Prostate gland (tissue), 2 donors: ENCODE measurements at places on chromosomes 7 and 10. TPM values are rescaled to one million over a fixed set of nuclear protein-coding genes. Genes with fewer than 3 reads are reported as not detected.

DNA sequence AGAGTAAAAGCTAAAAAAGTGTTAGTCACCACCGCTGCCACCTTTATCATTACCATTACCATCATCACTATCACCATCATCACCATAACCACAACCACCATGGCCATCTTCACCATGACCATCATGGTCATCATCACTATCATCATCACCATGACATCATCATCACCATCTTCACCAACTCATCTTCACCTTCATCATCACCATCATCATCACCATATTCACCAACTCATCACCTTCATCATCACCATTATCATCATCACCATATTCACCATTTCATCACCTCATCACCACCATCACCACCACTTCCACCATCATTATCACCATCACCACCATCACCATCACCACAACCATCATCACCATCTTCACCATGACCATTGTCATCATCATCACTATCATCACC is 46.5 kb upstream of the PDGFA start:
- no peak for DNase-seq

DNA sequence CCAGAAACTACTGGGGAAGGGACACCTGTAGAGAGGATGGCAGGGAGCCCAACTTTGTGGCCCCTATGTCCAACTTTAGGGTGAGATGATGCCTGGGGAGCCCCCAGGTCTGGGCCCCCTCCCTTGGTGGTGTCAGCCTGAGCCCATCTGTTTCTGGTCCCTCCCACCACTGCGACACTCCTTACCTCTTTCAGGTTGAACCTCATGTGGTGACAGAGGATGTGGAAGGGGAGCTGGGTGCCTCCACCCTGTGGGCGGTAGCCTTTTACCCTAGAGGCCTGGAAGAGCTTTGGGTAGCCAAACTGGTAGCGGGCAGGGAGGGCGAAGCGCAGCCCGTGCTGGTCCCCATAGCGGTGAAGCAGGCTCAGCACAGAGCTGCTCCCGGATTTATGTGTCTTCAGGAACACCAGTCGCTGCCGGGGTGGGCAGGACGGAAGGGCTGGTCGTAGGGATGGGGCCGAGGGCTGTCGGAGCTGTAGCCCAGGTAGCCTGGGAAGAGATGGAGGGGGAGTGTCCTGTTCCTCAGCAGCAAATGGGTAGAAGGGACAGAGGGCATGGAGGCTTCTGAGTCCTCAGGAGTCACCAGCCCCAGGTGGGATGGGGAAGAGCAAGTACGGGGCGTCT is 2.0 kb downstream of the GAL3ST4 start:
- DNase-seq = no peak

The GIMAP6 gene
- total RNA-seq = 15.7 TPM

The CLCN1 gene
- not detected for total RNA-seq

- no peak for DNase-seq
These were observed 236.5 kb downstream of the WDR11 start for GRCh38 chr10:121087688-121088087.

GRCh38 chr7:128361411-128362379 is at the start of gene PRRT4:
TSS of gene PRRT4 (minus strand) at chr7:128361690.
- no peak for DNase-seq

- no peak for DNase-seq
These were observed 764.3 kb downstream of the GRID1 start for GRCh38 chr10:85602306-85602705.

DNA sequence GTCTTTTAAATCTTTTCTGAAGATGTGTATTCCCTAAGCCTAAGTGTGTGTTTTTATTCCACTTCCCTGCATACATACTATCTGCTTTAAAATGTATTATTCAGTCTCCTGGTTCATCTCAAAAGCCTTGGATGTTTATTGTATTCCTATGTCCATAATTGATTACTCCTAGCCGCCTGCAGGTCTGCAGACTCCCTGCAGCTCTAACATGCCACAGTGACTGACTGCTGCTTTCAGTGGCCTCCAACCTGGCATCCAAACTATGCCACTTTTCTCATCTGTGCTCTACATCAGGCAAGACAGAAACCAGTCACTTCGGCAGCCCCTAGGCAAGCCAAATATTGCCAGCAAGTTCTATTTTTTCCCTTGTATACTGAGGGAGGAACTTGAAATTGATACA is 81.7 kb downstream of the ABCA13 start:
- DNase-seq = no peak

The ASIC3 gene
- total RNA-seq = 11.0 TPM

DNA sequence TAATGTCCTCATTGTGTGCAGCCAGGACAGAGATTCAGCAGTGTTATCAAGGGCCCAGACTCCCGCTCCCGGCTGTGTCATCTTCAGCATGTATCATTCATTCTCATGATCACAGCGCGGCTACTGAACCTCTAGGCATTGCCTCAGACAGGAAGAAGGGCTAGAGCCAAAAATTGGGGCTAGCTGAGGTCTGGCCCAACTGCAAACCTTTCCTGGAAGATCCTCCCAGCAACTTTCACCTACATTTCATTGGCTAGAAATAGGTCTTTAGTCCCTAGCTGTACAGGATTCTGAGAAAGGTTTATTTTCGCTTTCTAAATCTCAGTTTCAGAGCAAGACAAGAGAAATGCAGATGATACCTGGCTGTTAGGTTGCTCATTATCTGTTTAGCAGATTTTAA is 81.9 kb downstream of the CREM start:
- no peak for DNase-seq

The TAS2R5 gene
- total RNA-seq = 4.0 TPM

- DNase-seq = no peak
These were observed 49.8 kb upstream of the TMEM273 start for GRCh38 chr10:49237985-49238384.

DNA sequence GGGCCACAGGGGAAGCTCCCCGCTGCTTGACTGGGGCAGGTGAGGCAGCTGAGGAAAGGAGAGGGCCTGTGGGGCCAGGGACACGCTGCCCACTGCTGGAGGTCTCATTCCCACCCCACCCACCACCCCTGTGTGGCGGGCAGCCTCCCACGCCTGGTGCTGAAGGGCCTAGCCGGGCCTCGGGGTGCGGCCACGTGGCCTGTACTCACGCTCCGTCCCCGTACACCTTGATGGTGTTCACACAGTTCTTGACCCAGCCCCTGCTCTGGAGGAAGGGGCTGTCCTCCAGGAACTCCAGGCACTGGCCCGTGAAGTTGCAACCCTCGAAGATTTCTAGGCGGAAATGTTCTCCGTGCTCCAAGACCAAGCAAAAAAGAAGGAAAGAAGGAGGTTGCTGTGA is 4.0 kb downstream of the CRYGN start:
- no peak for DNase-seq

The NHLRC2 gene
- 49.4 TPM for total RNA-seq

The KCP gene
- total RNA-seq = not detected

The TAS2R60 gene
- total RNA-seq = not detected

DNA sequence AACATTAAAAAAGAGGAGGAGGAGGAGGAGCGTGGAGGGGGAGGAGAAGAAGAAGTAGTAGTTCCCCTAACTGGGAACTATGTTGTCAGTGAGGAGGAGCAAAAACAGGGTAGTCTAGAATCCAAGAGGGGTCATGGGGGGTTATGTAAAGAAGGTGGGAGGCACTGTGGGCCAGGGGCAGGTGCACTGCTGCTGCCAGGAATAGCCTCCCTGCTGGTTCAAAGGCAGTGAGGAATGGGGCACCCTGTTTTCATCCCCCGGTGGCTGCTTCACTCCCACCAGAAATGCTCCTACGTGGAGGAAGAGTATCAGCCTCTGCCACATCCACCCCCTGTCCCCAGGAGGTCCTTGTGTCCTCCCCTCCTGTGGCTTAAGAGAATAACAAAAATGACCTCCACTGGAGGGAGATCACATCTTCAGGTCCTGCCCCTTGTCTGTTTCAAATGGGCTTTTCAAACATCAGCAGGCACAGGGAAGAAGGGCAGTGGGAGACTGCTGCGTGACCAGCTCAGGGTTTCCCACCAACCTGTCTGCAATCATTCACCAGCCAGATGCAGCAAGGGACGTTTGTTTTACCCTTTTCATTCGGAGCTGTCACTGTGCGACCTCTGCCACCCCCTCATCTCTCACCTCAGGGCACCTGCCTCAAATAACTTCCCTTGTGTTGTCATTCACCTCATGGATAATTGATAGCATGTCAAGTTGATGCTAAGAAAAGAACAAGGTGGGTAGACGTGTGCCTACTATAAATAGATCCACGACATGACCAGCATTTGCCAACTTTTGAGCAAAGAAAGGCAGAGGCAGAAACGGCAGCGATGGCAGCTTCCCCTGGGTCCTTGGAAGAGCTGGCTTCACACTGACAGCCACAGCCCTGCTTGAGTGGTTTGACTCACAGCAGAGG is 92.6 kb downstream of the DGKI start:
- DNase-seq = no peak

DNA sequence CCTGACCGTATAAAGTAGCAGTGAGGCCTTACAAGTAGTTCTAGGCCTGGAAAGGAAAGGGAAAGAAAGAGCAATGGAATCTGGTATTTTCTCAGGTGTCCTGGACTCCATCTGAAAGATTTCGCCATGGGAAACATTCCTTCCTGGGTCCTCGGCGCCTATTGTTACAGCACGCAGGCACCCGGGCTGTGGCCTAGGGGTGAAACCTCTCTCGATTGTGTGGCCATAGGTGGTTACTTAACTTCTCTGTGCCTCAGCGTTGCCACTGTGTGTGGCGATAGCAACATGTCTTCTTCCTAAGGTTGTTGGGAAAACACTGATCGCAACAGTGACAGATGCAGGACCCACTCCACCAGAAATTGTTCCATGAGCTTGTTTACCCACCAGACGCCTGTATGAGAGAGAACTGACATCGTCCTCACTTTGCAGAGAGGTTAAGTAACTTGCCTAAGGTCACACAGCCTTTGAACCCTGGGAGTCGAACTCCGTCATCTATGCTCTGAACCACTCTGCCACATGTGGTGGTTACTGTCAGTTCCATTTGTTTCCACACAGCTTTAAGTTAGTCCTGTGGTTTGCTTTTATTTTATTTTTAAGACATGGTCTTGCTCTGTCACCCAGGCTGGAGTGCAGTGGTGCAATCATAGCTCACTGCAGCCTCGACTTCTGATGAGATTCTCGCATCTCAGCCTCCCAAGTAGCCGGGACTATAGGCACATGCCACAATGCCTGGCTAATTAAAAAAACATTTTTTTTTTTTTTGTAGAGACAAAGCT is 73.4 kb downstream of the LHPP start:
- DNase-seq = no peak

GRCh38 chr7:30979027-30979426 is 15.3 kb downstream of the GHRHR start:
- DNase-seq = no peak

- DNase-seq = no peak
These were observed 294.5 kb downstream of the AUTS2 start for GRCh38 chr7:69892790-69893189.

DNA sequence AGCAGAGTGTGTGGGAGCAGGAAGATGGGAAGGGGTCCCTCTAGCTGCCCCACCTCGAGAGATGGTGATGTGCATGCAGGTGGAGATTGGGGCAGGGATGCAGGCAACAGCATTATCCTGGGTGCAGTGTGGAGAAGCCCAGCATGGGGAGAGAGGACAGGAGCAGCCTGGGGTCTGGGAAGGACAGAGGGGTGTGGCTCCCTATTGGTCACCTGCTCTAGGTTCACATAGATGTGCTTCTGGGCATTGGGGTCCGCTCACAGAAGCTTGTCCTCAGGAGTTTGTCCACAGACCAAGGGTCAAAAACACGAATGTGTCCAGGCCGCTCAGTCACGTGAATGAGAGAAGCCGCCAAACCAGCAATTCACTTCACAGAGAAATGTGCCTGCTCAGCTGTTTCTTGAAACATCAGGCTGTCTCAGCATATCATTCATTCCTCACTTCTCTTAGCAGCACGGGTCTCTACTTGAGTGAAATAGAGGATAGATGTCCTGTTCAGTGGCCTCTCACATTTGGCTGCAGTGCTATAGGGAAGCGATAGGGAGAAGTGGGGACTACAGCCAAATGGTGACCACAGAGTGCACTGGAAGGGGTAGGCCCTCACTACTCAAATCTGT is 11.5 kb upstream of the SLC29A3 start:
- DNase-seq = no peak
